ENCODE measurements at places on chromosomes 7 and 10.

GRCh38 chr7:36078816-36079360 is 74.2 kb upstream of the EEPD1 start:
- DNase-seq, result no peak

GRCh38 chr10:104483582-104483981 is 129.9 kb downstream of the CFAP58 start:
- DNase-seq, result no peak

DNA sequence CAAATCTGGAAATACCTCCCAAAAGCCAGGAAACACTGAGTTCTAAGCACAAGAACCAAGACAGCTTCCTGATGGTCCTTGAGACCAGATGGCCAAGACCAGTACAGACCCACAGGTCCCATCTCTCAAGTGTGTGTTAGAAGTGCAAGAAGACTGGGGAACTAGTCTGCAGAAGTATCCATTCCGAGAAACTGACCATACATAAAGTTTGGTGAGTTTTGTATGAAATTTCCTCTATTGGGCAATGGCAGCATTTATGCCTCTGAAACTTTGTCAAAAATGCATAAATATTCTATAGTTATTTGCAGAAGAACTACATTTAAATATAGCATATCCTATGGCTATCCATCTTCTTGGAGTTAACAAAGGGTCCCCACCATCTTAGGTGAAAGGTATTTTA is 137.5 kb downstream of the LRRN3 start:
- no peak for DNase-seq

GRCh38 chr10:79242620-79243152 is 104.6 kb upstream of the PPIF start:
- peak; percentile 94 for DNase-seq

- no peak for DNase-seq
Measured at GRCh38 chr7:158063850-158064610, 523.6 kb downstream of the PTPRN2 start.

- DNase-seq, result peak; percentile 35
Measured at GRCh38 chr10:49512121-49512809, 26.7 kb downstream of the ERCC6 start.

- DNase-seq, result no peak
Measured at GRCh38 chr10:132593900-132594876, 56.6 kb downstream of the INPP5A start.

GRCh38 chr7:17093461-17093860 is 205.0 kb upstream of the AHR start:
- no peak for DNase-seq

GRCh38 chr7:27241189-27242056 is 1.2 kb upstream of the EVX1 start:
- DNase-seq, result no peak

GRCh38 chr10:75294518-75294865 is 58.7 kb upstream of the COMTD1 start:
- DNase-seq, result peak; percentile 28

DNA sequence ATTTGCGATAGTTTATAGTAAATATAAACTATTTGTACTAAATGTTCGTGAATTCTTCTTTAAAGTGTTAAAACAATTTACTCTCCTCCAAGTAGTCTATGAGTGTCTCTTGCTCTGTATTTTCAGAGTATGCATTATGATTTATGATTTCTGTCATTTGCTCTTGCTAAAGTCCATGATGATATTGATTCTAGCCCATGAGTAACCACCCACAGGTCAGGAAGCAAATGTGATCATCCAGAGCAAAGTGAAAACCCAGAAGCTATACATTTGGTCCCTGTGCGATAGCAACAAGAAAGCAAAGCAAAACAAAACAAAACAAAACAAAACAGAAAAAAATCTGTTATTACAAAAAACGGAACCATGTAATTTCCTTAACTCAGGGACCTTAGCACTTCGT is 225.9 kb downstream of the HDAC9 start:
- no peak for DNase-seq

DNA sequence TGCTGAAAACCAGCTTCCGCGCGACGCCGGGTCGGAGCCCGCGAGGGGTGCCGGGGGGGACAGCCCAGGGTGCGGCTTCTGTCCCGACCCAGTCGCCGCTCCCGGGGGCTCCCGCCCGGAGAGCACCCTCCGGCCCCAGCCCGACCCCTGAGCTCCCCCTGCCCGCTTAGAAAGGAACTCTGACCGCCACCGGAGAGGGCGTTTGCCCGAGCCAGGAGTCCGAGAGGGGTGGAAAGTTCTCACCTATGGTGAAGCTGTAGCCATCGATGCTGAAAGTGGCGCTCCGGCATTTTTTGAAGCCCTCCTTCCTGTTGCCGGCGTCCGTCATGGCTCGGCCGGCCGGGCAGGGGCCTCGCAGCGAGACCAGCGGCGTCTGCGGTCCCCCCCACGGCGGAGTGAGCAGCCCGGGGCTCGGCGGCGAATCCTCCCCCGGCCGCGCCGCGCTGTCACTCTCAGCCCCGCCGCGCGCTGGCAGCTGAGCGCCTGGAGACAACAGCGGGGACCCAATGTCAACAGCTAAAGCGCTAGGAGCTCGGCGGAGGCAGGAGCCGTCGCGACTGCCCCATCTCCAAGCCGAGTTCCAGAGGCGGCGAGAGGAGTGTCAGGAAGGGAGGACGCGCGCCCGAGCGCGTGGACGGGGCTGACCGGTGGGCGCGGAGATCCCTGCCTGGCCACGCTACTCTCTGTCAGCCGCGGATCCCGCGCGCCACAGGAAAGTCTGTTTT is 191.6 kb downstream of the LSM5 start:
- peak; percentile 1 for DNase-seq

GRCh38 chr7:47988496-47989386 is 9.3 kb upstream of the HUS1 start:
- no peak for DNase-seq

DNA sequence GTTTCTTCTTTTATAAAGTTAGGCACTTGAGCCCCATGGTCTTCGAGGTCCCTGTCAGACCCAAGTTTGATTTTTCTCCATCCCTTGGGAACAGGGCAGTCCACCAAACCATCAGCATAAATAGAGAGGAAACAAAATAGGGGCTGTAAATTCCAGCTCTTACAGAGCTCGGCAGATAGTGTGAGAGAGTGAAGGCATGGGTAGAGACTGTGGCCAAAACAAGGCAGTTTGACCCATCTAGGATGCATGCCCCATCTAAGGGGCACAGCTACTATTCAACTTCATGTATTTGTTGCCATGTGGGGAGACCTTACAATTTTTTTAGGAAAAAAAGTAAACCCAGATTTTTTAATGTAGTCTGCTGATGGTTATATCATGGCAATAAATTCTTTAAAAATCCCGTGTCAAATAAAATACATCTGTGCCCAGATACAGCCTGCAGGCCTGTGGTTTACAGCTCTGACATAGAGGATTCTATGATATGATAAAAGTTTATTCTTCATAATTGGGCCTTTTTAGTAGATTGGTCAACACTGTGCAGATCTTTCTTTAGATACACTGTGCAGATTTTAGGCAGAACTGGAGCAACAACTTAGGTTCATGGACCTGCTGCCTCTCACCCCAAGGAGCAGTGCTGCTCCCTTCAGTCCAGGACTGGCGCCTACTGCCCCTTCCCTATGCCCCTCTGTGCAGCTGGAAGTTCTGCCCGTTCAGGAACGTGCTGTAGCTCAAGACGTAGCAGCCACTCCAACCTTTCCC is 5.3 kb downstream of the PPP1R3C start:
- DNase-seq, result peak; percentile 58

DNA sequence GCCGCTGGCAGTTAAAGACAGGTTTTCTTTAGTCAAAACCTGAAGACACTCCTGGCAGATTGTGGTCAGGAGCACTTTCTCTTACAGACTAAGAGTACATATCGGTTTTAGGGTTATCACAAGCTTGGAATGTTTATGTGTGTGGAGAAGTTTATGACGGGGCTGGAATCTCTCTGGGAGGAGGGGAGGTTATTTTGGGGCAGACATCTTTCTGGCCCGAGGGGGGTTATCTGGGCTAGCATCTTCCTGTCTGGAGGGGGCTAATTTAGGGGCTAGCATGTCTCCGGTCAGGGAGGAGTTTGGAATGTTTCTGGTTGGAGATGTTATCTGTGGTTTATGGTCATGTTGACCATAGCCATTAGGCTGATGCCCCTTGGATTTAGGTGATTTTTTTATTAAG is 141.2 kb upstream of the KIF5B start:
- DNase-seq, result no peak

- DNase-seq, result no peak
Measured at GRCh38 chr10:79132681-79133381, 64.1 kb downstream of the ZMIZ1 start.

DNA sequence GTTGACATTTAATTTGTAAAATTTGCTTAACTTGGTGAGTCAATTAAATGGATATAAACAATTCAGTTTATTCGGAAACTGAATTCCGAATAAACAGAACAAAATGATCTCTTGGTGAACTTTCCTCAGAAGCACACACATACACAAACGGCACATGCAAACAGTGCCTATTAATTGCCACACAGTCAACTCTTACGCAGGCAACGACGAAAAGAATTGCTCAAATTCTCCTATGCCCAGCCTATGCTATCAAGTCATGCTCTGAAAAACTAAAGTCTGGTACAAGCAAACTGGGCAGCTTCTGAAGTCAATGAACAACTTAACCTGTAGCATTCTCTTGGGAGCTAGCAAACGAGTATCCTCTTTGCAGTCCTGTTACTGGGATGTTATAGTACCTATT is 38.8 kb upstream of the ASL start:
- no peak for DNase-seq

DNA sequence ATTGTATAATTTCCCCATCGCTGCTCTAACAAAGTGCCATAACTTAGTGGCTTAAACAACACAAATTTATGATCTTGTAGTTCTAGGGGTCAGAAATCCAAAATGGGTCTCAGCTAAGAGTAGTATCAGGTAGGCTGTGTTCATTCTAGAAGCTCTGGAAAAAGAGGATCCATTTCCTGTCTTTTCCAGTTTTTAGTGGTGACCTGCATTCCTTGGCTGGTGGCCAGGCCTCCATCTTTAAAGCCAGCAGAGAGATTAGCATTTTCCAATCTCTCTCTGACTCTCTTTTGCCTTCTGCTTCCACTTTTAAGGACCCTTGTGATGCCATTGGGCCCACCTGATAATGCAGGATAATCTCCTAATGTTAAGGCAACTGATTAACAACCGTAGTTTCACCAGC is 41.0 kb upstream of the C10orf120 start:
- no peak for DNase-seq

- DNase-seq, result no peak
Measured at GRCh38 chr10:33132626-33133025, 174.6 kb upstream of the ITGB1 start.

GRCh38 chr10:48291190-48291589 is 15.3 kb upstream of the MAPK8 start:
- peak; percentile 16 for DNase-seq

DNA sequence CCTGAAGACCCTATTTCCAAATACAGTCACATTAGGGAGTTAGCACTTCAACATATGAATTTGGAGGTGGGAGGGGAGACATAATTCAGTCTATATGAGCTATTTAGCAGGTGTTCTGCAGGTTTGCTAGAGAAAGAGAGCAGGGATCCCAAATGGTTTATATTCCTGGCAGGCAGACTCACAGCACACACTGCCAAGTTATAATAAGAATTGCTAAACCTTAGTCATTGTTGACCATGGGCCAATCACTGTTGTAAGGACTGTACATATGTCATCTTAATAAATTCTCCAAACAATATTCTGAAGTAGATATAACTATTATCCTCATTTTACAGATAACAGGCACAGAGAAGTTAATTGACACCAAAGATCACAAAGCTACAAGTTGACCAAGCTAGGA is 1.5 kb upstream of the CCDC3 start:
- DNase-seq, result peak; percentile 34

- DNase-seq, result no peak
Measured at GRCh38 chr7:120695848-120696247, 162.1 kb downstream of the TSPAN12 start.

- no peak for DNase-seq
Measured at GRCh38 chr7:151174246-151175046, 7.0 kb upstream of the GBX1 start.

GRCh38 chr10:119691726-119692125 is 34.1 kb upstream of the INPP5F start:
- no peak for DNase-seq

GRCh38 chr10:106980495-106981451 is 183.7 kb downstream of the SORCS1 start:
- DNase-seq, result no peak

DNA sequence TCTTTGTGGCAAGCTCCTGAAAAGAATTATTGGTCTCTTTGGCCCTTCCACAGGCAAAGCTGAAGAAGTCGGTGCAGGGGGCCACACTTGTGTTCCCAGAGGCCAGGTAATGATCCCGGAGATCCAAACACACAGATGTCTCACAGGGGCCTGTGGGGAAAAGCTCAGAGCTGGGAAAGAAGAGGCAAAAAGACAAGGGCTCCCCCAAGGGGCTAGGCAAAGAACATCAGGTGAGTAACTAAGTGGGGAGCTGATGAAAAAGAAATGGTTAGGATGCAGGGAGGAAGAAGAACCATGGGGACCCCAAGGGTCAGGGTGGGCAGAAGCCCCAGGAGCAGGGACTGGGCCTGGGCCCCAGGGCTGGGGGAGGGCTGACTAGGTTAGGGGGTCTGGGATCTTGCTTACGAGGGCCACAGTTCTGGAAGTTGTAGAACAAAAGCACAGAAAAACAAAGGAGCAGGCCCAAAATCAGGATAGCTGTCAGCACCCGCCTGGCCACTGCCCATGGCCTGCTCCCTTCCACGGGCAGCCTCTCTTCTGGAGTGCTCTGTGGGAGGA is 1.1 kb downstream of the KEL start:
- no peak for DNase-seq

DNA sequence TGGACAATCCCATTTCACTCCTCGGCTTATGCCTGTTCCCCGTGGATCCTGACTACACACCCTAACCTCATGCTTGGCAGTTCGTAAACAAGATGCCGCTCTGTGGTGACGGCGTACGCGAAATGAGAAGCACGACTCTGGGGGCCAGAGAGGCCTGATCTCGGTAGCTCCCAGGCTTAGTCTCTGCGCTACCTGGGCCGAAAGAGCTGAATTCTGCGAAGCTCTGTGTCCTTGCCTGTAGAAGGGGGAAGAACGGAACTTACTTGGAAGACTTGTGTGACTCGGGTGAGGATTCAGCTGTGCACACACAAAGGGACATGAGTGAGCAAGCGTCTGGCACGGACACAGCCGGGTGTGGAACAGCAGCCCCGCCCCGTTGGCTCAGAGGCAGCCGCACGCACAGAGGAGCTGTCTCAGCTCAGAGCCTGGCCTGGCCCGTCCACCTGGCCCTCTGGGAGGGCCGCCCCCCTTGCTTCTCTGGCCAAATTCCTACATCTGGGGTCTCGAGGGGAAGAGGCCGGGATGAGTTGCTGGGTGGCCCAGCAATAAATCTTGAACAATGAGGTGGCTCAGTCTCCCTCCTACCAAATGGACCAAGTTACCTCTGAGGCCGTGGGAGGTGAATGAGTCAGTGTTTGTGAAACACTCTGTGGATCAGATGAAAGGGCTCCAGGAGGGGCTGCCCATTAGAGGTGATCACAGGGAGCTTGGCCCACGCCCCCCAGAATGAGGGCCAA is 83.8 kb downstream of the PDGFA start:
- no peak for DNase-seq

DNA sequence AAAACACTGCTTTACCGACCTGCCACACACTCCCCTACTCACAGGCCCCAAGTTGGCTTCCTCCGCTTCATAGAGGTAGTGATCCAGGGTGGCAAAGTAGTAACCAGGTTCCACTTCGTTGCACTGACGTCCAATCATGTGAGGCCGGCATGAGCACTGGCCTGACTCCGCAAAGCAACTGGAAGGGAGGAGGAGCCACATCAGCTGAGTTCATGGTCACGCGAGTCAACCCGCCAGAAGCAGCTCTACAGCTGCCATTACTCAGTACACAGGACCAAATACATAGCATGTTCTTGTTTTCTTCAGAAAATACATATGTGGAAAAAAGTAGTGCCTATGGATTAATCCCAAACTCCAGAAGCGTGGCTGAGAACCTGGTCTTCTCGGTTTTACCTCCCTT is 38.5 kb downstream of the LAMB1 start:
- DNase-seq, result no peak

All from foreskin fibroblast (primary cell).